Activated naive CD4-positive, alpha-beta T cell (primary cell): ENCODE measurements at places on chromosomes 5 and 9.

- DNase-seq, result no peak
Measured at GRCh38 chr5:3789519-3790193, 194.0 kb downstream of the IRX1 start.

- no peak for DNase-seq
Measured at GRCh38 chr9:91273853-91274552, 87.7 kb downstream of the AUH start.

DNA sequence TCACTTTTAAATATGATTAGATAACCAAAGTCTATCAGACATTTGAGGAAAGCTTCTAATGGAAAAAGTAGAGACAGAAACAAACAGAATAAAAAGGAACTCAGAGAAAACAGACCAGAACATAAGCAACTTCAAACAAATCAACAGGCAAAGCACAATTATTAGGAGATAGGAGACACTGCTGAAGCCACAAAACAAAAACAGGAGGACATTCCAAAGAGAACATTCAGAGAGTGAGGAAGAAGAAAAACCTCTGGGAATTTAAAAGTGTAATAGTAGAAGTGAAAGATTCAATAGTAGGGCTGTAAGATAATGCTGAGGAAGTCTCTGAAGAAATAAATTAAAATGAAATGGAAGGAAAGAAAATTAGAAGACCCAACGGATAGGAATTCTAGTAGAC is 83.2 kb upstream of the TBCA start:
- no peak for DNase-seq

DNA sequence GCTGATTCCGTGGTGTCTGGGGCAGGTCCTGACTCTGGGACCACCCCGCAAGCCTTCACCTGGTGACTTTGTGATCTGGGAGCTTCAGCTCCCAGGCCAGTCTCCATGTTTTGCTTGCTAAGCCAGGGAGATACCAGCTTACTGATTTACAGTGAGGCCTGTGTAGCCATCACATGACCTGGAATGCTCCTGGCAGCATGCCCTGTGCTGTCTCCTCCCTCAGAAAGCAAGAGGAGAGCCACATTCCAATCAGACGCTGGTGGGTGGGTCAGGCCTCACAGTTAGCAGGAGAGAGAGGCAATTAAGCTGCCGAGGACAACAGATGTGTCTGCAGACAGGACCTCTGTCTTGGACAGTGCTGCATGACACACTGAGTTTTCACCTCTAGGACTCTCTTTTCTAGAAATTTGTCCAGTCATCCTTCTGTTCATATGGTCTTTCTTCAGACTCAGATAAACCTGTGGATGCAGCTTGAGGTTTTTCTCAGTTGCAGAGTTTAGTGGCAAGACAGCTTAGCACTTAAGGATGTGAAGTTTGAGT is 24.4 kb upstream of the GRPEL2 start:
- DNase-seq, result no peak

DNA sequence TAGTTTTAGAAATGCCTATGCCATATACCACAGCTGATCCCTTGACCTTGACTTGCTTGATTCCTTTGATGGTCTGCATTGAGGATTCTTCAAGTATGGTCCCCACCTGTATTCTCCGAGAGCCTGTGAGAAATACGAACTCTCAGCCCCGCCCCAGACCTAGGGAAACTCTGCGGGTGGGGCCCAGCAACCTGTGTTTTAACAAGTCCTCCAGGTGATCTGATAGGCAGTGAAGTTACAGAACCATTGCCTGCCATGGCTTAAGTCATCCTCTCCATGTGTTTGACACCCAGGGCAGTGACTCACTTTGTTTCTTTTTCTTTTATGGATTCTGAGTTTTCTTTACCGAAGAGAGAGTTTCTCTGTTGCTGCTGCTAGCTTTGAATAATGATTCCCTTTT is 18.5 kb downstream of the FRMPD1 start:
- DNase-seq, result no peak

DNA sequence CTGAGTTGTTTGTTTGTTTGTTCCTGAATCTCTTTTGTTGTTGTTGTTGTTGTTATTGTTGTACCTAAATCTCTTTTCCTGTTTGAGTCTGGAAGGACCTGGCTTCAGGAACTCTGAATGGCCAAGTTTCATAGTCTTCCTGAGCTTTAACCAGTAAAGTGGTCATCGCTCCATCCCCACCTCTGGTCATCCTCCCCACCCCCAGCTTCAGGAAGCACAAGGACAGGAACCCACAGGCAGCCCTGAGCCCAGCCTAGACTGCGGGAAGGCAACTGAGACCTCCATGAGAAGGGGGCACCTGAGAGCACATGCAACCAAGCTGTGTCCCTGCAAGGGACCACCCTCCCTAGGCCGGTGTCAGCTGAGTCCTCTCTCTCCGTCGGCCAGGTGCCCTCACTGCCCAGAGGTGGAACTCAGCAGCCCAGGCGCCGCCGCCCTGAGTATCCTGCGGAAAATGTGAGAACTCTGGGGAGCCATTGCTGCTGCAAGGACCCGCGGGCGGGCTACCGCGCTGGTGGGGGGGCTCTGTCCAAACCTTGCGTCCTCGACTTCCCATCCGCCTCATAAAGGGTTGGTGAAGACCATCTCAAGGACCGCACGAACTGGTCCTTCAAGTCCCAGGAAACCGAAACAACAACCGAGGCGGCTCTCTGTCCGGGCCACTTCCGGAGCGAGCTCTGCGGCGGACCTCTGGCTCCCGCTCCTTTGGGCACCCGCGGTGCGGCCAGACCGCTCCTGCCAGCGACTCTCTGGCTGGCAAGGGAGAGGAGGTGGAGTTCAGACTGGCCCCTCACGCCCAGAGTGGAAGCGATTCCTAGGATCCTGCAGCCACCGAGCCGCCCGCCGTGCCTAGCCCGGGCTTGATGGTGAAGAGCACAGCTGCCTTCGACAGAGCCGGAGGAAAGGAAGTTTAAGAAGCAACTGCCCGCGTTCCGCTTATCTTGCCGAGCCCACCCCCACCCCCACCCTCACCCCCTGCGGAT is 4.2 kb downstream of the BARX1 start:
- no peak for DNase-seq

DNA sequence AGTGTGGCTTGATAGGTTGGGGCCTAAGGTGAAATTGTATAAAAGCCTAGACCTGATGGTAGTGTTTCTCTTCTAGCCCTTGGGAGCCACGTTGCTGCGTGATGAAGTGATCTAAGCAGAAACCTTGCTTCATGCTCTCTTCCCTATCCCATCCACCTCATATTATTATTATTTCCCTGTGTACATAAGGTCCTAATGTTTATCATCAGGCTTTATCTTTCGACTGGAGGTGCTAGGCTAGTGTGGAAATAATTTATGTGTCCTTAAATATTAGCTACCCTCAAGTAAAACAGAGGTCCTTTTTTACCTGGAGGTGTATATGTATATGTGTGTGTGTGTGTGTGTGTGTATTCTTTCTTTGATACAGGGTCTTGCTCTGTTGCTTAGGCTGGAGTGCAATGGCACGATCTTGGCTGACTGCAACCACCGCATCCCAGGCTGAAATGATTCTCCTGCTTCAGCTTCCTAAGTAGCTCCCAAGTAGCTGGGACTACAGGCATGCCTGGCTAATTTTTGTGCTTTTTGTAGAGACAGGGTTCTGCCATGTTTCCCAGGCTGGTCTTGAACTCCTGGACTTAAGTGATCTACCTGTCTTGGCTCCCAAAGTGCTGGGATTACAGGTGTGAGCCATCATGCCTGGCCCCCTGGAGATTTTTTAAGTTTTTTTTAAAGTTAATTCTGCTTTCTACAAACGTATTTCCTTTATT is 3.7 kb downstream of the UGCG start:
- DNase-seq, result no peak
